Stimulated activated CD4-positive, alpha-beta T cell treated with anti-CD3 and anti-CD28 coated beads, Interleukin-2, amount 100 ng/mL, for 4 hours (primary cell): ENCODE measurements at places on chromosomes 11 and 22.
A peak's percentile ranks its signal among the peaks of the same experiment; 100 is the strongest.

- DNase-seq, result no peak
These were observed 659.4 kb downstream of the METTL15 start for GRCh38 chr11:28767574-28767973.

DNA sequence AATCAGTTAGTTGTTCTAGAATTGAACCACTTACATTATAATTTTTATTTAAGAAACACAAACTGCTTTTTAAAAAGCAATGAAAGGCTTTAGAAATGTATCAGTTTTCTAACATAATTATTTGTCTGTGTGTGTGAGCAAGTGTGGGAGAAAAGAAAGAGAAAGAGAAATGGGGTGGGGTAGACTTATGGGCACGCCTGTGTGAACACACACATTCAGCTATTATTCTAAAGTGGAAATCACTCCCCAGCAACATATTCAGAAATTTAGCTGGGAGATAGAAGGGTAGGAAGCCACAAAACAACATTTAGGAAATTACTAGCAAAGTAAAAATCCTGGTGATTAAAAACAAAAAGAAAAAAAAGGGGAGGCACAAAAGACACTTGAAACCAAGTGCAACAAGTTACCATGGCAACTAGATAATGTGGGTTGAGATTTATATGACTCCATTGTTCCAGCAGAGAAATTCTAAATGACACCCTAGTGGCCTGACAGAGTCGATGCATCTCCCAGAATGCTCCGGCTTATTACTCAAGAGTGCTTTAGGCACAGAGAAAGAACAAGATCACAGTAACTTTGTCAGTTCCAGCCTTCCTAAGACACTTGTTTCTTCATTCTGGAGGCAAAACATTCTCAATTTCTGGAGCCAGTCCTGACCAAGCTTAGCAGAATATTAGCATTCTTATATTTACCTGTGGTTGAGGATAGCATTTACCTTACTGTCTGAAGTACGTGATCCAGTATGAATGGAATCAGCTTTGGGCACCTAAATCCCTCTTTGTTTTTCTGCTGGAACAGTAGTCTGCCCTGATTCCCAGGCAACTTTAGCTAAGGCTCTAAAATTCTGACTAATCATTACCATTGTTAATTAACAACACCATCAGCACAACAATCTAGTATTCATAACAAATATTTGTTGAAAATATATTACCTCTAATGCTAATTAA lies 444.4 kb downstream of the DLG2 start:
- no peak for DNase-seq

- no peak for DNase-seq
These were observed 10.5 kb downstream of the STARD10 start for GRCh38 chr11:72783144-72783905.

DNA sequence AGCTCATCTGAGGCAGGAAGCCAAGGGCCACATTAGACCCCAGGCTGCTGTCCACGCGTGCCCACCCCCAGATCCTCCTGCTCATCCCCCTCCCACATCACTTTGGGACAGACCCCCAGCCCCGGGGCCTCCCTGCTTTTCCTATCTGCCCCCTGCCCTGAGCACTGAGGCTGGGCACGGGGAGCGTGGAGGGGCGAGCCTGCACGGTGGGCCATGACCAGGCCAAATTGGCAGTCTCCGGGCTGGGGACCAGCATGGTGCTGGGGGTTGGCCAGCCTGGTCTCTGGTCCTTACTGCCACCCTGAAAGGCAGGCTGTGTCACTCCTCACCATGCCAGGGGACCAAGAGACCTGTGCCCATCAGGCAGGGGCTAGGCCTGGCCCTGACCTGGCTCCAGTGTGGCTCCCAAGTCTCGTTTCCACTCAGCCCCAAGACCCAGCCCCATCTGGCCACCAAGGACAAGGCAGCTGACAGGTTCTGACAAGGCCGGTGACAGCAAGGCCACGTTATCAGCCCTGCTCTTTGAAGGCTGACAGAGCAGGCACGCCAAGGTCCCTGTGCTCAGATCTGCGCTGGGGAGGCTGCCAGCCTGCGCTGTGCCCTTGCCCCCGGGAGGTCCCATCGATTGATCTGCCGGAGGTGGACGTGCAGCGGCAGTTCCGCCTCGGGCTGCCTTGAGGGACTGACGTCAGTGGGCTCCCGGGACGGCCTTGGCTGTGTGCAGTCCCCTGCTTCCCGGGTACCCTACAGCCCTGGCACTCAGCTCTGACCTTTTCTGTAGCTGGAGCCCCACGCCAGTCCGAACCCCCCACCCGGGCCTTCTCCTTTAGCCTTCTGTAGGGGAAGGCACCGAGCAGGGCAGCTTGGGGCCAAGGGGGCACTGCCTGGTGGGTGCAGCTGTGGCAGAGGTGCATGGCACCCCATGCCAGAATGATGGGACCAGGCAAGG lies 3.6 kb downstream of the TNNI2 start:
- DNase-seq, result no peak

DNA sequence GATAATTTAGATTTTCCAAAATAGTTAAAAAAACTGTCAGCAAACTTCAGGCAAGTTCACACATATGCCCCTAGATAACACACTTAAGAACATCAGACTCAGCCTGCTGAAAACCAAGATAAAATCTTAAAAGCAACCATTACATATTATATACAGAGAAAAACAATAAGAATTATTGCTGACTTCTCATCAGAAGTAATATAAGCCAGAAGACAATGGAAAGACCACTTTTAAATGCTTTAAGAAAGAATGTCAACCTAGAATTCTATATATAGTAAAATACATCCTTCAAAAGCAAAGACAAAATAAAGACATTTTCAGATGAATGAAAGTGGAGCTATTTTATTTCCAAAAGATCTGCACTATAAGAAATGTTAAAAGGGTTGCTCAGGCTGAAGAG lies 37.8 kb upstream of the SC5D start:
- DNase-seq, result no peak

- no peak for DNase-seq
These were observed 39.5 kb downstream of the CTNND1 start for GRCh38 chr11:57801183-57801485.

- DNase-seq, result no peak
These were observed 344.2 kb downstream of the SHANK2 start for GRCh38 chr11:70908223-70908622.

DNA sequence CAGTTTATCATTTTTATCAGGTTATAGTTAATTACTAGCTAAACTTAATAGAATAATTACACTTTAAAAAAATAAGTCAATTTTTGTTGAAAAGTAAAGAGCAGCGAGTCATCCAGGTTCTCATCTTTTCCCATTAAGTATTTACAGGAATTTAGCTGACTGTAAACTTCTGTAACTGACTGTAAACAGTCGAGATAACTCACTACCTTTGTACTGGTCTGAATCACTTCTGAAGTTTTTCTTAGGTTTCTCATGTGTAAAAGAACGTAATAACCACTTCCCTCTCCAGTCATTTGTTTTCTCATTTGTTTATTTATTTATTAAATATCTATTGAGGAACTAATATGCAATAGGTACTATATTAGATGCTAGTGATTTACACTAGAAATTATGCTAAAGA lies 270.8 kb downstream of the DYNC2H1 start:
- DNase-seq, result no peak

DNA sequence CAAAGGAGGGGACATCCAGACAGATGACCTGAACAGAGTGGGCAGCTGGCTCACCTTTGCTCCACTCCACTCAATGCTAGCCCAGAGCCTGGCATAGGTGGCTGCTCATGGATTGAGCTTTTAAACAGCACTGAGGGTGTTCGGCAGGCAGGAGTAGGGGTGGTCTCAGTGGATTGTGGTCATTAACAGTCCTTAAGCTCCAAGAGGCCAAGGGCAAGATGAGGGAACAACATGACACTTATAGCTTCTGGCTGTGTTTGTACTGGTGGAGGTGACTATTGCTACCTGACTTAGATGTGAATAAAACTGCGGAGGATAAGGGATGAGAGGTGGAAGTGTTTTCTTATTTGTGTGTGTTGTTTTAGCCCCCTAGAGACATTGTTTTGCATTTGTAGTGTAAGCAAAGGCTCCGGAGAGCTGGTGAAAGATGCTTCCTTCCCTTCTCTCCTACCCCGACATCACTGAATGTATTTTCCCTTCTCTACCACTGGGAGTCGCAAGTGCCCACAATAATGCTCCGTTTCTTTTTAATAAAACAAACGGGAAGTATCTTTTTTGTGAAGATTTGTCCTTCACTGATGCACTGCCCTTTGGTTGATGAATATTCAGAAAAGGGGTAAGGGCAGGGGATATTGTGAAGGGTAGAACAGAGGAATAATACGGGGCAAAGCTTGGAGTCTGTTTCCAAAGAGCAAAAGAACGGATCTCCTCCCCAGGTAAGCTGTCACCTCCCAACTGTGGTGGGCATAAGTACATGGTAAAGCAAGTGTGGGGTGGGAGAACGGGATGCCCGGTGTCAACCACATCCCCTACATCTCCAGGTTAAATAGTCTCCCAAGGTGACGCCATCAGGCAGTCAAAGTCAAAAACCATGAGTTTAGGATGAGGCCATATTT lies 27.5 kb upstream of the MTNR1B start:
- no peak for DNase-seq

- no peak for DNase-seq
These were observed 58.9 kb downstream of the SHANK2 start for GRCh38 chr11:71193431-71193830.

- DNase-seq, result no peak
These were observed 91.8 kb upstream of the UBASH3B start for GRCh38 chr11:122563761-122564160.

DNA sequence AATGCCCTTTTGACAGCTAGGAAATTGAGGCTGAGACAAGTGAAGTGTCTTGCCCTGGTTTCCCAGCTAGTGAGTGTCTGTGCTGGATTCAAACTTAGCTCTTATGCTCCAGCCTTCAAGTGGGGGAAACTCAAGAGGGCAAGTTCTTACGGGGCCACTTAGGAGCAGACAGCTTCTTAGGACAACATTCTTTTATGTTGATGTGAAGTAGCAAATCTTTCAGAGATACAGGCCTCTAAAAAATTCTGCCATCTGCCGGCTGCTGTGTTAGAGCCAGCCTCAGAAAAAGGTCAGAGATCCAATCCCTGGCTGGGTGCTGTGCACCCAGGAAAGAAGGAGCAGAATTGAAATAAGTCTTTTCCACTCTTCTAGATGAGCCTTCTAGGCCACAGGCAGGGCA lies 26.6 kb downstream of the TIMP3 start:
- DNase-seq, result no peak

GRCh38 chr11:111166598-111166997 lies 78.9 kb upstream of the POU2AF2 start:
- DNase-seq, result no peak

DNA sequence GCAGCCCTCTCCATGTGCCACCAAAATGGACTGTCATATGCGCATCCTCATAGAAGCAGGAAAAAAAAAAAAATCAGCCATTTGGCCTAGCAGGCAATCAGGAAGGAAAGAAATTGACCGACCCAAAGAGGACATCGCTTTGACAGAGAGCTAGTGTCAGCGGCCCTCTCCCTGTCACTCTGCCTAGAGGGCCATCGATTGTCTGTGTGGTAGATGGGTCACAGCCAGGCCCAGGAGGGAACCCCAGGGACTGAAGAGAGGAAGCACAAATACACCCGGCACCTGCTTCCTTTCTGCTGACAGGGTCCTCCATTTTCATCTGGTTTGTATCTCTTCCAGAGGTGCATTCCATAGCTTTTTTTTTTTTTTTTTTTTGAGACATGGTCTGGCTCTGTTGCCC lies 21.8 kb downstream of the VPS37C start:
- no peak for DNase-seq

GRCh38 chr11:62402226-62402959 lies 16.4 kb upstream of the SCGB1A1 start:
- peak; percentile 50 for DNase-seq

- DNase-seq, result no peak
These were observed 132.9 kb downstream of the C11orf58 start for GRCh38 chr11:16871368-16871767.

DNA sequence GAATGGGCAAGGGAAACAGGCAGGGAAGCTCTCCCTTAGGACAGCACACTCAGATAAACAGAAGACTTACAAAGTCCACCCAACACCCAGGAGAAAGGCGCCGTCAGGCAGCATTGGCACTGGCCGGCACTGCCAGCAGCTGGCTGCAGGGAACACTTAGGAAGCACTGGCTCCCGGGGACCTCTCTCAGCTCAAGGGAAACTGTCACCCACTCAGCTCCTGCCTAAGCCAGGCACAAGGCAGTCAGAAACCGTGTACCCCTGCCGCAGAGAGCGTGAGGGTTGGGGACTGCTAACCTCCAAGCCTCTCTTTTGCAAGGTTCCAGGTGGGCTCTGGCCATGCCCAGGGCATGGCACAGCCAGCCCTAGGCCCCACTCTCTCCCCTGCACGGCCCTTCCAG lies 64.7 kb downstream of the DGCR2 start:
- DNase-seq, result no peak

DNA sequence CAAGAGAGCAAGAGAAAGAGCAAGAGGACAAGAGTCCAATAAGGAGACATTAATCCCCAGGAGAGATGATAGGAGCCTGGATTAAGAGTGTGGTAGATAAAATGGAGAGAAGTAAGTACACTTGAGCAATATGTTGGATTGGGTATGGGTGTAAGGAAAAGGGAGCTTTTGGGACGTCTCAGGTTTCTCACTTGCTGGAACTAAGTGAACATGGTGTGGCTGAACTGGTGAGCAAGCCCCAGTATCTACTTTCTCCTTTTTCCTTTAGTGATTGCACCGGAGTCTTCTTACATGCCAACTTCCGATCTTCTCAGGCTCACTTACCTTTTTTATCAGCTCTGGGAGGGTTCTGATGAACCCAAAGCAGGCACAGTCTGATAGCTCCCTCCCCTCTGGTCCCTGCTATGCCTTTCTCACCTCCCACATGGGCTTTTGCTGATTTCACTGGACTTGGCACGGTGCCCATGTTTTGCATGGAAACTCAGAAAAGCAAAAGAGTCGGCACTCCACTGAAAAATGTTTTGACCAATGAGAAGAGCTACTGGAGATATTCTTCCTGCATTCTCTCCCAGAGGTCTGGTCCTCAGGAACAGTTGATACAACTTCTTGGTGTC lies 14.5 kb upstream of the APLNR start:
- no peak for DNase-seq

- no peak for DNase-seq
These were observed 13.5 kb downstream of the PVALB start for GRCh38 chr22:36803358-36803757.

DNA sequence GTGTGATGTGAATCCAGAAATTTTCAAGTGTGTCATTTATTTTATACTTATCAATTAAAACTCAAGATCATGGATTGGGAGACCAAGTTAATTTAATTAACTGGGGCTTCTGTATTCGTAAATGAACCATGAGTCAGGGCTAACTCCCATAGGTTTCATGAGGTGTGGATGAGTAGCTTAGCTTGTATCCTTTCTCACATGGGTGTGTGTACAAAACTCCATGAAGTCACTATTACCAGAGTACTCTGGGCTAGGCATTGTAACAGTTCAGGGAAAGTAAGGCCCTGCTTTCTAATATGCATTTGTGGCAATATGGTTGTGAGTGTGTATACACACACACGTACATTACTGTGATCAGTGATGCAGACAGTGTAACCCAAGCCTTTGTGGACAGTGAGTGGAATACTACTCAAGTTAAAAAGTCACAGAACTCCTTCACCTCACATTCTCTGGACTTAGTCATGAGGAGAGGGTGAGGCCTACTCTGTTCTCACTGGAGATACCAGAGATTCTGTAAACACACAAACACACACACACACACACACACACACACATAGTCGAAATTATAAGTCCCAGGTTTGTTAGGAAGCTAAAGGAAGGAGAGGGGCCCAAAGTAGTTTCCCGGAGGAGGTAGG lies 3.5 kb downstream of the CNTF start:
- no peak for DNase-seq
